ENCODE measurements at places on chromosomes 7 and 10. TPM values are rescaled to one million over a fixed set of nuclear protein-coding genes. Genes with fewer than 3 reads are reported as not detected.

DNA sequence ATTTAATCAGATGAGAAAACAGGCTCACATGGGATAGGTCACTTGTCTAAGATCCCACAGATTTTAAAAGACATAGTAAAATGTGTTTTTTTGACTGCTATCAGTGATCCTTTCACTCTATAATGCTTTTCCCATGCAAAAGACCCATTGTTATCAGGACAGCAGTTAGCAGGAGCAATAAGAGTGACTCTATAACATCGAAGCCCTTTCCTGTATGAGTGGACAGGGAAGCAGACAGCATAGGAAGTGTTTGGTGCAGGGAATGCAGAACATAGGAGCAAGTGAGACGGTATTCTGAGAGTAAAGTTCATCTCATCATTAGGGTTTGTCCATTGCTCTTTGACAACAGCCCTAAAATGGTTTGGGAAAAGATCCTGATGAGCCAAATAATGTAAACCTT is 68.5 kb downstream of the SLC25A13 start:
- no peak overlapping the region for H3K4me3 ChIP-seq
- H3K4me1 ChIP-seq, result no peaks in the 10 kb centered on the region
- H3K27ac ChIP-seq, result no peak overlapping the region
- DNase-seq, result no peak
- no peaks in the 10 kb centered on the region for H3K36me3 ChIP-seq
- H3K27me3 ChIP-seq, result no peaks in the 10 kb centered on the region

GRCh38 chr10:59098387-59098786 is 78.1 kb upstream of the PHYHIPL start:
- no peak overlapping the region for H3K4me3 ChIP-seq
- 0 out of 2 replicates have a peak, but pooled peaks cover 5% of the 10 kb centered on the region for H3K4me1 ChIP-seq
- H3K36me3 ChIP-seq, result no peaks in the 10 kb centered on the region
- no peak for DNase-seq
- H3K27ac ChIP-seq, result no peak overlapping the region

DNA sequence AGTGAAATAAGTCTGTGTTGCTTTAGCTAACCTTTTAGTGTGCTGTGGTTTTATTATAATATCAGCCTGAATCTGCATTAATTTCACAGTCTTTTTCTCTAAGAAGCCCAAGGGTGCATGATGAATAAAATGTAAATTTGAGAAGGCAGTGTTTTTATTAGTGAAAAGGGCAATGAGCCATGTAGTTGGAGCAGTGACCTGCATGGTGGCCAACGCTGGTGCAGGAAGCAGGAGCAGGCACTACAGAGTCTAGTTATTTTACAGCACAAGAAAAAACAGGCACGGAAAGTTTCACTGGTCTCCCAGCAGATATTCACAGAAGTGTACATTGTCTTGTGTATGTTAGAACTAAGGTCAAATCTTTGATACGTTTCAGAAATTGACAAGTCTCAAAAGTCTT is 247.8 kb downstream of the CELF2 start:
- H3K27ac ChIP-seq, result no peak overlapping the region
- H3K4me1 ChIP-seq, result peaks cover 4% of the 10 kb centered on the region

- H3K36me3 ChIP-seq, result no peaks in the 10 kb centered on the region
- no peak for DNase-seq
- H3K27me3 ChIP-seq, result no peaks in the 10 kb centered on the region
Measured at GRCh38 chr7:146781352-146782116, 664.9 kb downstream of the CNTNAP2 start.

GRCh38 chr7:35802649-35803048 is 1.8 kb downstream of the SEPTIN7 start:
- H3K36me3 ChIP-seq, result no peaks in the 10 kb centered on the region
- peak overlapping the region; percentile 96 for H3K27ac ChIP-seq
- H3K4me3 ChIP-seq, result peak overlapping the region; percentile 95
- no peak for DNase-seq

GRCh38 chr10:60441515-60441914 is 51.8 kb upstream of the ANK3 start:
- DNase-seq, result no peak
- H3K4me1 ChIP-seq, result peaks cover 12% of the 10 kb centered on the region
- no peaks in the 10 kb centered on the region for H3K27me3 ChIP-seq
- H3K27ac ChIP-seq, result no peak overlapping the region

Gene CHAT
- 0.18 TPM for total RNA-seq

Gene YKT6
- 117 TPM for total RNA-seq

Gene OLAH
- total RNA-seq, result not detected

DNA sequence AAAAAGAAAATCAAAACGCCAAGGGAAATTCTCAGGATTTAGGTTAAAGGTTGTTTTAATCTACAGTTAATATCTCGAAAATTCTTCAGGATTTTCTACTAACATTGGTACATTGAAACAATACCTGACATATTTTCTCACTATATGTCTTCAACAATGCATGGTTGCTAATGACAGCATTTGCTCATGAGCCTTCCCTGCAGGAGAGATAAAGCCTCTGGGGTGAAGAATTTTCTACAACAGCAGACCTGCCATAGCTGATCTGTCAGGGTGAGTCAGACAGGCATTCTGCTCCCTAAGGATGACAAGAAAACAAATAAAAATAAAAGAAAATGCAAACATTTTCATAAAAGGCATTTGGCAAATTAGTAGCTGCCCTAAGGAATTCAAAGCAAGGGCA is 11.7 kb upstream of the GPR37 start:
- DNase-seq, result no peak
- no peaks in the 10 kb centered on the region for H3K4me1 ChIP-seq
- no peak overlapping the region for H3K27ac ChIP-seq
- H3K4me3 ChIP-seq, result no peak overlapping the region
- no peaks in the 10 kb centered on the region for H3K27me3 ChIP-seq

DNA sequence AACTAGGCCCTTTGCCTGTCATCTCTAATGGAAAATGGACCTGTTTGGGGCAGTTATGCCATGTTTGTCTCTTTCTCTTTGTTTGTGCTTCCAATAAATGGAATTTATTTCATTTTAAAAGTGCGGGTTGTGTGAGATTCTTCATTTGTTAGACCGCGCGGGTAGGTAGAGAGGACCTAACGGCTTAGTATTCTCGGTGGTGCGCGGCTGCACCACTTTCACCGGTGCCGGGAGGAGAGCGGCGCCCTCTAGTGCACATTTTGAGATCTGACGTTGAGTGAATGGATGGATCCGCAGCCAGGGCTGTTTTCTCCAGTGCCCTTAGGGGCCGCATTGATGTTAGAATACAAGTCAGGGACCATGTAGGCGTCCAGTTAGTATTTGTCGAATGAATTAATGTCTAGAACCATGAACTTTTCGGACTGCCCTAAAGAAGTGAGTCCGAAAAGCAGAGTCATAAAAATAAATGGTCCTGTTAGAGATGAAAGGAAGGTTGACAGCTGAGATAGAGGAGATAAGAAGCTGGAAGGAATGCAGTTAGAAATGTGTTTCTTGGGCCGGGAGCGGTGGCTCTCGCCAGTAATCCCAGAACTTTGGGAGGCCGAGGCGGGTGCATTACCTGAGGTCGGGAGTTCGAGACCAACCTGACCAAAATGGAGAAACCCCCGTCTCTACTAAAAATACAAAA is 29.3 kb upstream of the GIMAP8 start:
- peak; percentile 88 for DNase-seq
- H3K27me3 ChIP-seq, result no peaks in the 10 kb centered on the region
- H3K27ac ChIP-seq, result peak overlapping the region; percentile 13
- no peak overlapping the region for H3K4me3 ChIP-seq

- H3K4me3 ChIP-seq, result no peak overlapping the region
- DNase-seq, result no peak
- H3K36me3 ChIP-seq, result no peaks in the 10 kb centered on the region
- no peaks in the 10 kb centered on the region for H3K27me3 ChIP-seq
- H3K4me1 ChIP-seq, result no peaks in the 10 kb centered on the region
- no peak overlapping the region for H3K27ac ChIP-seq
Measured at GRCh38 chr7:26052706-26053105, 99.3 kb upstream of the NFE2L3 start.

DNA sequence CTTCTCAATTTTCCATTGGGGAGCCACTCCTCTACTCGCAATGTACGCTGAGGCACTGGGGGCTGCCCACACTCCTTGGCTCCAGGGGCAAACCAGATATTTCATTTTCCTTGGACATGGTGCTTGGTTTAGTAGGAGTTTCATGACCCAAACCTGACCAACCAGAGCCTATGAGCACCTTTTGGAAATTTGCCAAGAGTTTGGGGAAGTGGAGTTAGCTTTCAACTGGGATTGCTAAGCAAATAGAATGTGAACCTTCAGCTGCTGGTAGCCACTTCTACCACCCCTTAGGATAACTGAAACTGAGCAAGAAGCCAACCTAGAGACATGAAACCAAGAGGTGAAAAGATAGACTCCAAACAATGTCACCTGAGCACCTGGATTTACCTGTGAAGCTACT is 74.9 kb upstream of the COL13A1 start:
- no peak overlapping the region for H3K4me3 ChIP-seq
- no peaks in the 10 kb centered on the region for H3K36me3 ChIP-seq
- no peak for DNase-seq
- H3K27ac ChIP-seq, result no peak overlapping the region

GRCh38 chr10:113562069-113562468 is 9.2 kb downstream of the HABP2 start:
- H3K36me3 ChIP-seq, result no peaks in the 10 kb centered on the region
- H3K27me3 ChIP-seq, result no peaks in the 10 kb centered on the region
- no peak overlapping the region for H3K4me3 ChIP-seq
- H3K4me1 ChIP-seq, result peaks cover 52% of the 10 kb centered on the region
- DNase-seq, result no peak

GRCh38 chr10:68088740-68089139 is 13.7 kb upstream of the HERC4 start:
- no peak for DNase-seq
- no peaks in the 10 kb centered on the region for H3K36me3 ChIP-seq
- peaks cover 11% of the 10 kb centered on the region for H3K4me1 ChIP-seq
- H3K4me3 ChIP-seq, result no peak overlapping the region
- no peak overlapping the region for H3K27ac ChIP-seq

- peak within 1 kb of the TSS; percentile 56 for H3K4me3 ChIP-seq
- H3K36me3 ChIP-seq, result no peaks in the 10 kb centered on the region
- H3K27me3 ChIP-seq, result peaks cover 4% of the 10 kb centered on the region
- peak; percentile 81 for DNase-seq
- no peak within 1 kb of the TSS for H3K27ac ChIP-seq
Measured at GRCh38 chr10:129963641-129964501, at the start of gene EBF3. Gene EBF3, minus strand, starts transcription at chr10:129964274. Its CDS starts 506 bp downstream, at chr10:129963768.

GRCh38 chr7:116929021-116929420 is 24.3 kb upstream of the ST7 start:
- no peak overlapping the region for H3K4me3 ChIP-seq
- H3K36me3 ChIP-seq, result no peaks in the 10 kb centered on the region
- H3K27ac ChIP-seq, result no peak overlapping the region
- no peak for DNase-seq
- no peaks in the 10 kb centered on the region for H3K27me3 ChIP-seq

- H3K4me3 ChIP-seq, result no peak overlapping the region
- no peak for DNase-seq
- no peaks in the 10 kb centered on the region for H3K4me1 ChIP-seq
Measured at GRCh38 chr7:129646369-129647021, 35.0 kb downstream of the NRF1 start.

DNA sequence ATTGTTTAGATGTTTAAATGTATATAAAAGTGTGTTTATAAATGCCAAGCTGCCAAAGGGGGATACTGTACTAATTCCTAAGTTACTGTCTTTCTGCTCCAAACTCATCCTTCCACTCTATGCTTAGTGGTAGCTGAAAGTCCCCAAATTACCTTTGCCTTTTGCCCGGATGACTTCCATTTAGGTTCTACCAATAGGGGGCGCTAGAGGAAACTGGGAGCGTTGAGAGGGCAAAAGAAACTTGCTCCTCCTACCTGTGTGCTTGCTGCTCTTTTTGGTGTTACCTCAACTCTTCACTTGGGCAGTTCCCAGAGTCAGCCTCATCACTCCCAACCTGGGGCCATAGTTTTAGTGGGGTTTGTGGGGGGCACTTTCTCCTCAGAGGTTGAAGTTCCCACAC is 5.9 kb upstream of the OR2A25 start:
- H3K36me3 ChIP-seq, result no peaks in the 10 kb centered on the region
- no peak for DNase-seq
- no peaks in the 10 kb centered on the region for H3K4me1 ChIP-seq
- H3K27me3 ChIP-seq, result no peaks in the 10 kb centered on the region

Gene CDHR3
- total RNA-seq, result 12.0 TPM

Gene PRKAG2
- total RNA-seq, result 15.9 TPM

DNA sequence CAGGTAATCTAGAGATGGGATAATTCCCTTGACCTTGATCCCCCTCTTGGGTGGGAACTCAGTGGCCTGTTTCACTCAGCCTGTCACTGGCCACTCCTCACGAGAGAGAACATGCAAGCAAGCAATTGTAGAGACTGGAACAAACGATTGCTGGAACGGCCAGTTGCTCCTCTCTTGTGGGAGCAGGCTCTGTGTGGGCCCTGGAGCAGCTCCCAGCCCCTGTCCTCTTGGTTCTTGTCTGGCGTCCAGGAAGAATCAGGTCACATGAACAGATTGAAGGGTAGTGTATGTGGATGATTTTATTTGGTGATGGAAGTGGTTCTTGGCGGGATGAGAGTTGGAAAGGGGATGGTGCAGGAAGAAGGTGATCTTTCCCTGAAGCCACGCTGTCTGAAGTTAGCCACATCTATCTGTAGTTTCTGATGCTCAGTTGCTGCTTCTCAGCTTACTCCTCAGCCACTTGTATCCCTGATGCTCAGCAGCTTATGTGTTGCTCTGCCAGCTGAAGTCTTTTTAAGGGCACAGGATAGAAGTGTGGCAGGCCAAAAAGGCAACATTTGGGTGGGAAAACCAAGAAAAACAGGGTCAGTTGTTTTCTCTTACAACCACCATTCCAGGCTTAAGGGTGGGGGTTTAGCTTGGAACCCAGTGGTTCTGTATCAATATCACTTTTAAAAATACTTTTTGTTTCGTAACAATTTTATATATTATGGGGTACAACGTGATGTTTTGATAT is 15.9 kb downstream of the RNF133 start:
- H3K27ac ChIP-seq, result no peak overlapping the region
- no peaks in the 10 kb centered on the region for H3K36me3 ChIP-seq
- H3K27me3 ChIP-seq, result no peaks in the 10 kb centered on the region
- peaks cover 20% of the 10 kb centered on the region for H3K4me1 ChIP-seq
- DNase-seq, result no peak
- no peak overlapping the region for H3K4me3 ChIP-seq

DNA sequence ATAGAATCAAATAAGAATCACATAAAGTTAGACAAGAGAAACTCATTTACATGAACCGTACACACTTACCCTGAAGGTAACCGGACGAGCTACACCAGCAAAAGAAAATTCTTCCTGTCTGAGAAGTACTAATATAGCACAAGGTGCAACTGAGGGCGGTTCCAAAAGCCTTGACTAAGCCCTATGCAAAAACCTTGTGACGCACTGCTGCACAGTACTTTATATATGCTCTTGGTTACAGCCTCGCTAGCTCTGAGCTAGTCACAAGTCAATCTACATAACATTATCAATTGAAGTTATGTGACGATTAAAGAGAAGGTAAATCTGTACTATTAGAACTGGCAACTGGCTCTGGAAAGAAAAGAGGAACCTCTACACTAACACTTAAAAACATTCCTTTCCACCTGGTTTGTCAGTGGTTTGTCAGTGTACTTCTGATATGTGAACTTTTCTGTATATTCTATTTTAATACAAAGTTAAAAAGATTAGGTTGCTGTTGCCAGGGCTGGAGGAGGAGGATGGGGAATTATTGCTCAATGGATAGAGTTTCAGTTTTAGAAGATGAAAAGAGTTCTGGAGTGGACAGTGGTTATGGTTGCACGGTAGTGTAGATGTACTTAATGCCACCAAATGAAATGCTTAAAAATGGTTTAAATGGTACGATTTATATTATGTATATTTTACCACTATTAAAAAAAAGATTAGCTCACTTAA is 21.6 kb downstream of the NT5C3A start:
- no peak overlapping the region for H3K27ac ChIP-seq
- H3K36me3 ChIP-seq, result no peaks in the 10 kb centered on the region
- H3K4me3 ChIP-seq, result no peak overlapping the region
- no peak for DNase-seq

- H3K4me3 ChIP-seq, result no peak overlapping the region
- DNase-seq, result peak; percentile 49
- no peaks in the 10 kb centered on the region for H3K36me3 ChIP-seq
- H3K27me3 ChIP-seq, result no peaks in the 10 kb centered on the region
- H3K4me1 ChIP-seq, result peaks cover 23% of the 10 kb centered on the region
Measured at GRCh38 chr10:88385601-88386203, 197.4 kb downstream of the RNLS start.

Data from Caco-2 (cell line).